ENCODE measurements at places on chromosomes 13 and 19.

DNA sequence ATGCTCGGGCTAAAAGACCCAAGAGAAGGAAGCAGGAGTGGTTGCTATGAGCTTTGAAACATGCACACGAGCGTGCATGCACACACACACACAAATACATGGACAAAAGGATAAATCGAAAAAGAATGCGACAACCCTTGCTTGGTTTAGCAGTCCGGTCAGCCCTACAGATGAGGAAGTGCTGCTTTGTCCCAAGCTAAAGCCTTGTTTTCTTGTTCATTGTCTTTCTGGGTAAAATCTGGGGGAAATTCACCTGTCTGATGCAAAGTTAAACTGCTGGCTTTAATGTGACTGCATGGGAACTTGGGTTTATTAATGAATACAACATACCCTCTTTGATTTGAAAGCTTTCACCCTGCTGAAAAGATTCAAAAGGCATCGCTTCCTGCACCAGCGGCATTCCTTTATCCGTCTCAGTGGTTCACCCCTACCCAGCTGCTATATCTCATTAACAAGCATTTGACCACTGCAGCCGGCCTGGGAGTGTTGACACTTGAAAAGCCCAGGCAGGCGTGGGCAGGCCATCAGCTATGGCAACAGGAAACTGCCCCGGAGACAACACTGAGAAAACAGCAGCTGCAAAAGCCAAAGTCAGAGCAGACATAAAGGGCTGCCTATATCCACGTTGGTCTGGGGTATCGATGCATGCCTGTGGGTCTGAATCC is 301.7 kb downstream of the NDFIP2 start:
- no peak for DNase-seq

DNA sequence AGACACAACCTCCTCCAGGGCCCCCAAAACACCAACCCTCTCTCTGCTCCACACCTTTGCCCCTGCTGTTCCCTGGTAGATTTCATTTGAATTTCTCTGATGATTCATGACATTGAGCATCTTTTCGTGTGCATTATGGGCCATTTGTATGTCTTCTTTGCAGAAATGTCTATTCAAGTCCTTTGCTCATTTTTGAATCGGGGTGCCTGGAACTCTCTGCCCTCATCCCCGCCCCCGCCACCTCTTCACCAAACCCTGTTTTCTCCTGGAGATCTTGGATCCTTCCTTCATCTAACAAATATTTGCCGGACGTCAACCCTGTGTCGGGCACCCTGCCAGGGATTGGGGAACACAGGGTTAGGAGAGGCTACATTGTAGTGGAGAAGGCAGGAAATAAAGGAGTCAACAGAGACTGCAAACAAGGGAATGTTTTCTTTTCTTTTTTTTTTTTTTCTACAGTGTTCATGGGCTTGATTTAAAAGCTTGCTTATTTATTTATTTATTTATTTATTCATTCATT is 25.5 kb upstream of the SLC1A5 start:
- no peak for DNase-seq

DNA sequence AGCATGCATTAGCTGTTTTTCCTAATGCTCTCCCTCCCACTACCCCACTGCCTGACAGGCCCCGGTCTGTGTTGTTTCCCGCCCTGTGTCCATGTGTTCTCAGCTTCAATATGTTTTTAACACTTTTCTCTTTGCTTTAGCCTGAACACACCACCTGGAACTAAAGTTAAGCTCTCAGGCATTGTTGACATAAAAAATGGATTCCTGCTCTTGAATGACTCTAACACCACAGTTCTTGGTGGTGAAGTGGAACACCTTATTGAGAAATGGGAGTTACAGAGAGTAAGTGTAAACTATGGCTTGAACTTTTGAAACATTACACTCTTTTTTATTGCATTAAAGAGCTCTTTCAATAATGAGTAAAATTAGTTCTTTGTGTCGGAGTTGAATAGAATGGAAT is 70.1 kb downstream of the TDRD3 start:
- DNase-seq, result no peak

DNA sequence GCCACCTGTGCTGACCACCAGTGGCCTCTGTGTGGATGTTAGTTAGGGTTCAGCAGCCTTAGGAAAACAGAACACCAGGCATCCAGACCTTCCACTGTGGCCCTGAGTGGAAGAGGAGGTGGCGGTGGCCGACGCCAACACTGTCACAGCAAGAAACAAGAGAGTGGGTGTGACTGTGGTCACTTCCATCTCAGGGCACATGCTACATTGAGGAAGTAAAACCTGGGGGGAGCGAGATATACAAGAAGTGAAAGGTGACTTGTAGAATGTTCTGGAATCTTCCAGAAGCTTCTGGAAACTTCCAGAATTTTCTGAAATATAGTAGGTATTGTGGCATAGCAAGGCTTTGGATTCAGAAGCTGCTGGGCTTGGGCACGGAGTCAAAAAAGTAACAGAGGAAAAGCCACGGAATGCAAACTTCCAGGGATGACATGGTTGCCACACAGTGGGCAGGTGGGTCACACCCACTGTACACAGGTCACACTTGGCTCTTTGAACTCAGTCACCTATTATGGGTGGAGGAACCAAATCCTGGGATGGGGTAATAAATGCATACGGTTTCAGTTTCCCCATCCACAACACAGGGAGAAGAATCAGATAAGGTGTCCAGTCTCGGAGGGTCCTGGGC is 24.3 kb downstream of the GNG7 start:
- DNase-seq, result no peak

- DNase-seq, result no peak
These were observed 214.8 kb upstream of the UBL3 start for GRCh38 chr13:30065181-30065580.

- DNase-seq, result no peak
These were observed 204.0 kb upstream of the STARD13 start for GRCh38 chr13:33489563-33489962.

DNA sequence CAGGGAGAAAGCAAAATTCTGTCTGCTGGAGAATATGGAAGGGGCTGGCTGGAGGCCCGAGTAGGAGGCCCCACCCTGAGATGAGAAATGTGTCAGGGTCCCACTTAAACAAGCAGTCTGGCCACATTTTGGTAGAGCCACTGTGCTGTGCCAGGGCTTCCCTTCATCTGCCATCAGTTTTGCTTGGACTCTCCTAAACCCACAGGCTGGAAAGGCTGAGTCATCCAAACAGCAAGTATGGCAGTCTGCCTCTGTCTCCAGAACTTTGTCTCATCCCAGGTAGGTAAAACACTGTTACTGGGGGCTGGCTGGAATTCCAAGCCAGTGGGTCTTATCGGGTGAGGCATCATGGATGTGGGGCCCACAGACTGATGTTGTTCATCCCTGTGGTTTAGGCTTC is 1390.6 kb downstream of the UQCRFS1 start:
- no peak for DNase-seq

GRCh38 chr13:98370261-98370660 is 193.2 kb upstream of the RNF113B start:
- DNase-seq, result no peak

DNA sequence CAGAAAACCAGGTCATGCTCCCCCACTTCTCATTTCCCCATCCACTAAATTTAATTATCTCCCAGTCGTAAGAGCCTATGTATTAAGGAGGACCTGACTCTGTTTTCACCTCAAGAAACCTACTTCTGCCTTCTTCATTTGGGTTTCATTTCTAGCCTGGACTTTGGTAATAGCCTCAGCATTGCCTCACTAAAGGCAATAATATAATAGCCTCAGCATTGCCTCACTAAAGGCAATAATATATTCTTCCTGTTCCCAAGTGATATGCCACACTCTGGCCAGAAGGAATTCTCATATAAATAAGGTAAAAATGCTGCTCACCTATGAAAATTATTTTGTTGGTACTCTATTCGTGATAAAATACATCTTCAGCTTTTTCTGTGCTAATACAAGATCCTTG is 993.9 kb downstream of the EFNB2 start:
- no peak for DNase-seq

- DNase-seq, result no peak
These were observed 4.6 kb upstream of the SLC25A42 start for GRCh38 chr19:19059018-19059836.

- DNase-seq, result no peak
These were observed 18.1 kb upstream of the ZFP82 start for GRCh38 chr19:36436531-36436930.

DNA sequence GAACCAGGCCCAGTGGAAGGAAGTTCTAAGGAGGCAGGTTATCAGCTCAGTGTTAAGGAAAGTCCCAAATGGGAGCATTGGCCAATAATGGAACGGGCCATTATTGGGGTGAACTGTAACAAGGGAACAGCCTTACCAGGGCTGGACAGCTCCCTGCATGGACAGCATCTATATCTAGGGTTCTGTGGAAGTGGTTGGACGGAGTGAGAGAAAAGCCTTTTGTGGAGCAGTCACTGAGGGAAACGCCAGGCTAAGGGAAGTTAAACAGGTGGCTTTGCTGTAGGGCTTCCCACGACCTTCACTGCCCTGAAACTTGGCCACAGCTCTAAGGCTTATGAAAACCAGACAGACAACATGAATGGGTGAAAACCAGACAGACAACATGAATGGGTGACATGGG is 17.0 kb downstream of the POU2F2 start:
- no peak for DNase-seq

GRCh38 chr19:14416817-14417231 is 2.3 kb downstream of the DDX39A start:
- no peak for DNase-seq

- no peak for DNase-seq
These were observed 56.2 kb downstream of the COLGALT1 start for GRCh38 chr19:17611462-17612244.

DNA sequence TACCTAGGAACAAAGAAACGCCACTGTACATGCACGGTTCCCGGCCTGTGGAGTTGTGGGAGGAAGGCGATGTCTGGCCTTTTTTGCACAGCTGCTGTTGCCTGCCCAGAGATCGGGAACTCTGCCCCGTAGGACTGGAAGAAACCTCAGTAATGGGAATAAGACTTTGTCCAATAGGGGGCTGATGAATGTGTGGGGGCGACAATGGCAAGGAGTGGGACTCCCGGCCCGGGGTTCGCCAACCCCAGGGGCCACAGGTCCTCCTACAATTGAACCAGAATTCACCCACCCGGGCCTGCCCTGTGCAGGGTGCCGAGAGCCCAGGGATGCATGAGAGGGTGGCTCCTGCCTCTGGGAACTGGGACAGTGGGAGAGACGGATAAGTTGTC is 2.0 kb upstream of the CEBPA start:
- DNase-seq, result no peak

DNA sequence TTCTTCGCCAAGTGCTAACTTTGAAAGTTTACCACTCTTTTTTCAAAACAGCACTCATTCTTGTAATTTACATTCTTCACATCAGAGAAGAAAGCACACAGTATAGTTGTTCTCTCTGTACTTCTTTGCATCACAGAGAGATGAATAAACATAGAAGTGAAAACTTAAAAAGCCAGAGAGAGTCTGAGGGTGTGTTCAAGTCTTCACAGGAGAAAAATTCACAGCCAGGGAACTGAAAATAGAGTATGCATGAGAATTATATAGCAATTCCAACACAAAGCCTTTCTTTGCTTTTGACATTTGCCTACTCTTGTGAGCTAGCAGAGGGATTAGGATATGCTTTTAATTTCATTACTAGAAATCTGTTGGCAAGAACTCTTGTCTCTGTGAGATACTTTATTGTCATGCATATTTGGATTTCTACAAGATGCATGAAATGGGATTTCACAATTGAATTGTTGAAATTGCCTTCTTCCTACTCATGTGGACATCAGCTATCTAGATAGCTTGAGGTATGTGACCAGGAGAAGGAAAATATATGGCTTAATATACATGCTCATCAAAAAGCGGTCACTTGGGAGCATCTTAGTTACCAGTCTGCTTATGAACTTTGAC is 166.1 kb downstream of the SLC7A1 start:
- no peak for DNase-seq

GRCh38 chr13:114309806-114310410 is 4.4 kb upstream of the CHAMP1 start:
- no peak for DNase-seq

GRCh38 chr19:9883231-9883758 is 48.2 kb downstream of the PIN1 start:
- DNase-seq, result no peak

DNA sequence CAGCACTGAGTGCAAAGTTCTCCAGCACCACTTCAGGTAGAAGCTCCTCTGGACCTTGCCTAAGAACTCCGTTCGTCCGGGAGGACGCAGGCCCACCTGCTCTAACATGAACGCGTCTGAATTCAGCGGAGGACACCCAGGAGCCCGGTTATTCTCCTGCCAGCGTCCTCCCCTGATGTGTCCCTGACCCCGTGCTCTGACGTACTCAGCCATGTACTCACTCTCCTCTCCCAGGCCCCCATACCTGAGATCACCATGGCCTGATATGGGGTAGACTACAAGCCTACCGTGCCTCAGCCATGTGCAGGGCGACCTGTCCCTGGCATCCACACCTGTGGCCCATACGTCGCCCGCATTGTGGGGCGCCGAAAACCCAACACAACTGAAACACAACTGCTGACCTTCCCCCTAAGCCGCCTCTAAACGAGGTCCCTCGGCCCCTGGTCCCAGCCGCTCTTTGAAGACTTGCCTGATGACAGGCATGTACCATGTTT is 744 bp upstream of the ZNF584 start:
- DNase-seq, result no peak

GRCh38 chr13:52411629-52412028 is 5.7 kb upstream of the THSD1 start:
- no peak for DNase-seq

DNA sequence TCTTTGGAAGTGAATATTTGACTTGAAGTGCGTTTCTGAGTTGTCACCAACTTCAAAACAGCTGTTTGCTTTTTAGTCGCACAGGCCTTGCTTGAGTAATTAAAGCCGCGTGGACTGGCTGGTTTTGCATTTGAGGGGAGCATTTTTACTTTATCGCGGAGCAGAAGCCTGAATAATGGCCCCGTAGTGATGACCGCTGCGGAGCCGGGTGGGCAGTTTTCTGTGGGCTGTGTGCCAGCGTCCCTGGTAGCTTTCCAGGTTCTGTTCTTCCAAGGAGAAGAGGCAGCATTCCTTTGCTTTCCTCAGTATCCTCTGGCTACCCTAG is 1.1 kb downstream of the NAA16 start:
- peak; percentile 22 for DNase-seq

DNA sequence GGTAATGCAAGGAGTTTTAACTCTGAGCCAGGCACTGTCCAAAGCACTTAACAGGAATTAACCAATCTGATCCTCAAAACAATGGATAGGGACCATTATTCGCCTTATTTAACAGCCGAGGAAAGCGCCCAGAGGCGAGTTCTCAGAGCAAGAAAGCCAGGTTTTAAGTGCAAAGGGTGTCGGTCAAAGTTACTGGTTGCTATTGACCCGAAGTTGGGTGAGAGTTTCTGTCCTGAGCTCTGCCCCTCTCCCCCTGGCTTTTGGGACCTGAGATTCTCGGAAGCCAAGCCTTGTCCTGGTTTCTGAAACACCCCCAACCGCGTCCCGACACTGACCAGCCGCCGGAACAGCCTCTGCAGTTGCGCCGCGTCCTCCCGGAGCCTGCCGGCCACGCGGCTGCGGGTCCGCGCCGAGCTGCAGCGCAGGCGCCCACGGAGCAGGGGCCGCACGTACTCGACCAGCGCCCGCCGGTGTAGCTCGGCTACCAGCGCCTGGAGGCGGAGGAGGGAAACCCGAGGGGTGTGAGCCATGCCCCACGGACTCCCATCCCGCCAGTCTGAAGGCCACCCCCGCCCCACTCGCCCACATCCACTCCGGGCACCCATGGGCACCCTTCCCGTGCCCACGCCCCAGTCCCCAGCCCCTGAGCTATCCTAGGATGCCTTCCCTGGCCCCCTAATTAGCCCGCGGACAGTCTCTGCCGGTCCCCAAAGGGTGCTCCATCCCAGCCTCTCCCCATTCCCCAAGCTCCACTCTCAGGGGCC is 27.8 kb downstream of the EXOC3L2 start:
- no peak for DNase-seq

- no peak for DNase-seq
These were observed 77.9 kb downstream of the ZNF536 start for GRCh38 chr19:30450100-30450499.

- DNase-seq, result no peak
These were observed 34.7 kb upstream of the RANBP3 start for GRCh38 chr19:6012426-6013170.

Measured in CD4-positive, alpha-beta T cell treated with Interleukin-2 at 100 ng/mL for 4 hours (primary cell).